ENCODE measurements at places on chromosomes 7 and 10.

DNA sequence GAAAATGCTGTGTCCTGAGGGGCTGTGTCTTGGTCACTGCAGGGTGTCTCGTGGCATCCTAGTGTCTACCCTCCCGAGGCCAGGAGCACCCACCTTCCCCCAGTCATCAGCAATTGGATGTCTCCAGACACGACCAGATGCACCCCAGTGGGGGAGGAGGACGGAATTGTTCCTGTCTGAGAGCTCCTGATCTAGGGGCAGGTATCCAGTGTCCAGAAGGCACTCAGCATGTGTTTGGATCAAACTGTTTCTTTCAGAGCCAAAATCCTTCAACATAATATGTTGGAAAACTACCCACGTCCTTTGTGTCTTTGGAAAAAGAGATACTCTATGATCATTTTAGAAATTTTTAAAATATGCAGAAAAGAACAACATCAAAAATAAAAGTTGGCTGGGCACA is 16.9 kb downstream of the PRKRIP1 start:
- DNase-seq, result no peak

- DNase-seq, result no peak
Measured at GRCh38 chr10:110430340-110431273, 67.1 kb upstream of the DUSP5 start.

GRCh38 chr10:132977807-132978206 is 35.4 kb upstream of the CFAP46 start:
- DNase-seq, result no peak

- no peak for DNase-seq
Measured at GRCh38 chr7:32298408-32299132, 191.6 kb downstream of the LSM5 start.

DNA sequence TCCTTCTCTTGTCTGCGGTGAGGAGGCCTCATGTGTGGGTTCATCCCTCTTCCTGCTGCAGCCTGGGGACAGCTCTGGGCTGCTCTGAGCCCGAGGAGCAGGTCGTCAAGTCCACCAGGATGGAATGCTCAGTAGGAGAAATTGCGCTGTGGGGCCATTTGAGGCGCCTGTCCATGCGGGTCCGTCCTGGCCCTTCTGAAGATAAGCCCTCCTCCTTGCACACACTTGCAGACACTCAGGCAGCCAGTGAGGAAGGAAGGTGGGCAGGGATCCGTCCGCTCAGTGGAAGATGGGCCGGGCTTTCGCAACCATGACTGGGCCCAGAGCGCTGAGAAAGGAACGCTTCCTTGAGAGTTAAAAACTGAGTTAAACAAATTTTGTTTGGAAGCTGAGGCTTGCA is 356.8 kb downstream of the GLRX3 start:
- DNase-seq, result no peak

DNA sequence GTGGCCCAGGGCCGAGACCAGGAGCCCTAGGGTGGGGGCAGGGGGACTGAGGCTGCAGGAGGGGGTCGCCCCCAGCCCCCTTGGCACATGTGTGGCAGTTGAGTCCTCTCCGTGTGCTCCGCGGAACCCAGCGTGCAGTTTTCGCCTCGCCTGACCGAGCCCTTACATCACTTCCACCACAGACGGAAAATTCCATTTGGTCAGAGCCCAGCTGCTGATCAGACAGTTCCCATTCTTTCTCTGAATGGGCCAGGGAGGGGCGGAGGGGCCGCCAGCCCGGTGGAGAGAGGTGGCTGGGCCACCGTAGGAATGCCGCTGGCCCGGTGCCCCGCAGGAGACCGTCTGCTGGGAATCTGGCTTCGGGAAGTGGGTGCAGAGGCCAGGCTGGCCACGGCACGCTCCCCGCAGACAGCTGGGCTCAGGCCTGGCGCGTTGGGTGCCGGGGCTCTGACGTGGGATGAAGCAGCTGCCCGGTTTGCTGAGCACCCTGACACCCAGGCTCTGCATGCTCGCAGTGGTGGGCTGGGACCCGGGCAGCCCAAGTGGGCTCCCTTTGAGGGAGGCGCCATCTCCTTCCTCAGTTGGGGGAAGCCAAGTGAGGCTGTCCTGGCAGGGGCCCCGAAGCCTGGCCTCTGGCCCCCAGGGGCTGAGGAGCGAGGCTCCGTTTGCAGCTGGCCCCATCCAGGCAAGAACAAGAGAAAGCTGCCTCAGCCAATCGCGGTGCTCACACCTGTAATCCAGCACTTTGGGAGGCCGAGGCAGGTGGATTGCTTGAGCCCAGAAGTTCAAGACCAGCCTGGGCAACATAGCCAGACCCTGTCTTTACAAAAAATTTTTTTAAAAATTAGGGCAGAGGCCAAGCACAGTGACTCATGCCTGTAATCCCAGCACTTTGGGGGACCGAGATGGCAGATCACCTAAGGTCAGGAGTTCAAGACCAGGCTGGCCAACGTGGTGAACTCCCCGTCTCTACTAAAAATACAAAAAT is 9.9 kb downstream of the TTYH3 start:
- DNase-seq, result no peak

DNA sequence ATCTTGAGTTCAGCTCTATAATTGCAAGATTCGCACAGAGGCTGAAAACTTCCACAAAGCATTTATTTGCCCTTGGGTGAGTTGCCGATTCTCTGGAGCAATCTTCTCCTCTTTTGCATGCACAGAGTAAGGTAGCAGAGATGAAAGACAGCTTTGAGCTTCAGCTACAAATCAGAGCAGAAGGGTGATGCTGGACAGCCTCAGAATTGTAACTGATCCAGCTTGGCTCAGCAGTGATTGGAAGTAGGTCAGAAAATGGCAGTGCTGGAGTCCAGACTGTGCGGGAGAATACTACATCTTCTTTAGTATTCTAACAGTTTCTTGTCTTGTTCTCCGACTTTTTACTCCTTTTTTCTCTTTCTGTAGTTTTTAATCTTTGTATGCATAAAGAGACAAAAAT is 55.4 kb upstream of the CDC14C start:
- DNase-seq, result no peak

- DNase-seq, result no peak
Measured at GRCh38 chr7:131040467-131040932, 287.2 kb upstream of the MKLN1 start.

GRCh38 chr10:97764519-97764931 is 7.3 kb downstream of the SFRP5 start:
- DNase-seq, result no peak

GRCh38 chr7:73504017-73504416 is 18.1 kb downstream of the BAZ1B start:
- DNase-seq, result no peak

GRCh38 chr7:90816511-90817142 is 220.5 kb downstream of the CDK14 start:
- DNase-seq, result no peak
